ENCODE measurements at places on chromosomes 12 and 14. TPM values are rescaled to one million over a fixed set of nuclear protein-coding genes. Genes with fewer than 3 reads are reported as not detected.

CLEC1B gene
- total RNA-seq, result not detected

LYZ gene
- 0.40 TPM for total RNA-seq

KIF5A gene
- 0.58 TPM for total RNA-seq

DEGS2 gene
- 0.29 TPM for total RNA-seq
